CD4-positive, alpha-beta memory T cell (primary cell): ENCODE measurements at places on chromosomes 11 and 22. TPM values are rescaled to one million over a fixed set of nuclear protein-coding genes. Genes with fewer than 3 reads are reported as not detected.

- H3K27ac ChIP-seq = no peak overlapping the region
- no peaks in the 10 kb centered on the region for H3K36me3 ChIP-seq
- peaks cover 10% of the 10 kb centered on the region for H3K4me1 ChIP-seq
- no peak overlapping the region for H3K4me3 ChIP-seq
- no peak for DNase-seq
Measured at GRCh38 chr22:36783743-36784142, 7.8 kb upstream of the IFT27 start.

- no peak for DNase-seq
- H3K36me3 ChIP-seq = peaks cover 75% of the 10 kb centered on the region
- no peak overlapping the region for H3K4me3 ChIP-seq
- H3K27ac ChIP-seq = no peak overlapping the region
- no peaks in the 10 kb centered on the region for H3K27me3 ChIP-seq
Measured at GRCh38 chr22:32486656-32487390, 12.2 kb downstream of the FBXO7 start.

GRCh38 chr11:128563308-128563707 lies 24.1 kb downstream of the ETS1 start:
- no peaks in the 10 kb centered on the region for H3K27me3 ChIP-seq
- H3K4me1 ChIP-seq = peaks cover 16% of the 10 kb centered on the region
- H3K27ac ChIP-seq = no peak overlapping the region
- H3K36me3 ChIP-seq = no peaks in the 10 kb centered on the region

IGLL5 gene
- total RNA-seq = not detected

GRCh38 chr22:25750569-25751173 lies 8.7 kb downstream of the MYO18B start:
- H3K27me3 ChIP-seq = no peaks in the 10 kb centered on the region
- no peak for DNase-seq
- H3K4me3 ChIP-seq = no peak overlapping the region
- H3K27ac ChIP-seq = no peak overlapping the region
- no peaks in the 10 kb centered on the region for H3K4me1 ChIP-seq
